Sigmoid colon (tissue), 7 donors: ENCODE measurements at places on chromosomes 2 and 18. TPM values are rescaled to one million over a fixed set of nuclear protein-coding genes. Genes with fewer than 3 reads are reported as not detected.

DNA sequence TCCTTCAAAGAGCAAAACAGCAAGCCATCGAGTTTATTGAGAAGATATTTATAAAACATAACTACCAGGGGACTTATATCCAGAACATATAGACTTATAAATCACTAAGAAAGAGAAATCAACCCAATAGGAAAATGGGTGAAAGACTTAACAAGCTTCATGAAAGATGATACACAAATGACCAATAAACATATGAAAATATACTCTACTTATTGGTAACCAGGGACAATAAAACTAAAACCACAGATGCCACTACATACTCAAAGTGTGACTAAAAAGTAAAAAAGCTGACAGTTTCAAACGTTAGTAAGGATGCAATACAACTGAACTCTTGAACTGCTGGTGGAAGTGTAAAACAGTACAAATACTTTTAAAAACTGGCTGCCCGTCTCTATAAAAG is 154.3 kb downstream of the TMEM163 start:
- no peak for DNase-seq

- DNase-seq = no peak
Measured at GRCh38 chr2:1210352-1210751, 202.9 kb upstream of the TPO start.

DNA sequence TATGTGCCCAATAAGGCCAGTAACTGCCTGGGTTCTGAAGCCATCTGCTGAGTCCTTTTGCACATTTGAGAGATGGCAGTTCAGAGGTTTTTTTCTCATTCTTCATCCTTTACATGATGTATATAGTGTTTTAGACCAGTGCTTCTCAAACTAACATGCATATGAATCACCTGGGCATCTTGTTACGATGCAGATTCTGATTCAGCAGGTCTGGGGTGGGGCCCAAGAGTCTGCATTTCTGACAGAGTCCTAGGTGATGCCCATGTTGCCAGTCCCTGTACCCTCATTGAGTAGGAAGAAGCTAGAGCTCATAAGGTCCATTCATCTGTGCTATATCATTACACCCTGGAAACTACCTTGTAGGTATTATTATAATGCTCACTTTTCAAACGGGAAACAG is 3.8 kb downstream of the SMYD5 start:
- DNase-seq = no peak

DNA sequence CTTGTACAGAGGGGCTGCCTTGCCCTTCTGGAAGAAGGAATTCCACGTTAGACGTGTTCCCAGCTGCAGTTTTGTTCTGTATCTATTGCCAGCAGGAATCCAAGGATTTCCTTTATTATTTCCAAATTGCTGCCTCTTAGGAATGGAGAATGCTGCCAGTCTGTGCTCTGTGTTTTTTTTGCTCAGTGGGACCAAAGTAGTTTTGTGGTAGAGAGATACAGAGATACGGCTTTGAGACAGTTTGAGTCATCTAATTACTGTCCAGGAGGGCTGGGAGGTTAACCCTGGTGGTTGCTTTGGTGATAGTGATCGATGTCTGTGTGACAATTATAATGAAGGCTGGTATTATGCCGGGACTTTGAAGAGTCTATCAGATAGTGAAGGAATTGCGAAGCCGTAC is 26.3 kb downstream of the ASAP2 start:
- DNase-seq = no peak

GRCh38 chr2:216568576-216568975 is 64.6 kb upstream of the IGFBP2 start:
- no peak for DNase-seq

DNA sequence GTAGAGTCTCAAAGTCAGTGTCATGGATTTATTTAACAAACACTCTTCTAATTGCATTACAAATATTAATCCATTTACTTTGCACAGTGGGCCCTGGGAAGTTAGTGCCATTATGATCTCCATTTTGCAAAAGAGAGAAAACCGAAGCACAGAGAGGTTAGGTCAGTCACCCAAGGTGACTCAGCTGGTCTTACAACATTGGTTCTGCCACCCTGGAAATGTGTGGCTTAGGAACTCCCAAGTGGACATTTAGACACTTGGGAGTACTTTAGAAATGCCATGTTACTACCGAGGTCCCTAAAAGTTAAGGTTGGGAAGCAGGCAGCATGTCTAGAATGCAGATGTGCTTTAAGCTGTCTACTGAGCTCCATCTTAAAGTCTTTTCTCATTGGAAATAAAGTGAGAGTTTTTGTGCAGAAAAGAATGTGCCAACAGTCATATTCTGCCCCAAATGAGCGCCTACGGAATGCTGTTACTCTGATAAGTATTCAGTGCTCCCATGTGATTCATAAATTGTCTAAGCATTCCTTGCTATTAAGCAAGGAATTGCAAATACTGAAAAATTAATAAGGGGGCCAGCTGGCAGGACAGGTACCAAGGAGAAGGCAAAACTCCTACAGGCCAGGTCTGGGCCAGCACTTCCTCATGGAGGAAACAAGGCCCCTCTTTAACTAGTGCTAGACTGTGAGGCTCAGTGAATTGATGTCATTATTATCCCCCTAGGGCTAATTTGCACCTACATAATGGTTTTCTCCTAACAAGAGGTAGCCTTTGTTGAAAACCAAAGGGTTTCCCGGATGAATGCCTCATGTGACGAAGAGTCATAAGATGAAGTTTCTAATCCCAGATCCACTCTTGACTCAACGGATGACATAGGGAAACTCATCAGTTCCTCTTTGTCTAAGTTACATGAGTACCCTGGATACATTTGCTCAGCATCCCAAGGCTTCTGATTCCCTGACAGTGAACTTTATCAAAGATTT is 16.3 kb downstream of the NRP2 start:
- DNase-seq = no peak

- no peak for DNase-seq
Measured at GRCh38 chr18:45201489-45201888, 413.8 kb upstream of the SLC14A2 start.

DNA sequence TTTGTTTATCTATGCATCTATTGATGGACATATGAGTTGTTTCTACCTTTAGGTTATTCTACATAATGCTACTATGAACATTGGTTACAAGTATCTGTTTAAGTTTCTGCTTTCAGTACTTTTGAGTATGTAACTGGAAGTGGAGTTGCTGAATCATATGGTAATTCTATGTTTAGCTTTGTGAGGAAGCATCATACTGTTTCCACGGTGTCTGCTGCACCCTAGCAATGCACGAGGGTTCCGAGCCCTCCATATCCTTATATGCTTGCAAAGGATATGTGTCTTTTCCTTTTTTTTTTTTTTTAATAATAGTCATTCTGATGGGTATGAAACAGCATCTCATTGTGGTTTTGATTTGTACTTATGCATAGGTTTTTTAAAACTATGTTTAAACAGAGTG is 83.7 kb downstream of the FMNL2 start:
- no peak for DNase-seq

- DNase-seq = no peak
Measured at GRCh38 chr2:231866450-231866849, 59.7 kb downstream of the NPPC start.

DNA sequence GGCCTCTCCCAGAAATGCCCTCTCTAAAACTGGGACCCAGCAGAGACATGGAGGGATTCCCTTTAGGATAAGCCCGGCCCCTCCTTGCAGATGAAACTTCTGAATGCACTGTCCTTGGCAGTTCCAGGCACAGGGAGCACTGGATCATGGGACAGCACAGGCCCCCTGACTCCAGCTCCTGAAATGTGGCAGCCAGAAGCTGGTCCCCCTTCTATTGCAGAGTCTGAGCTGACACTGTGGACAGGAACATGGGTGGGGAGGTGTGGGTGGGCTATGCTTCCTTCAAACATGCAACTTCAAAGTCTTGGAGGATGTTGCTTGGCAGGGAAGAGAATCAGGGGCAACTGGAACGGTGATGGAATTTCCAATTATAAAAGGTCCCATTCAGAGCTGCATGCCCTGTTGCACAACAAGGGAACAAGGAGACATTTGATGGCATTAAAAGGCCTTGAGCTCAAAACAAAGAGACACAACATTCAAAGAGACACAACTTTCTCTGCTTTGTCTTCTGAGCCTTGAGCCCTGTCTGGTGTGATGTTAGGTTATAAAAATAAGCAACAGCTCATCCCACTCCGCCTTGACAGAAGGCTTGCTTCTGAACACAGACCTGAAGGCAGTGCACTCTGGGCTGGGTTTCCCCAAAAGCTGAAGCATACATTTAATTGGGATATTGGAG is 239.0 kb downstream of the OSR1 start:
- DNase-seq = no peak

GRCh38 chr18:56233595-56233994 is 404.8 kb downstream of the TXNL1 start:
- peak; percentile 66 for DNase-seq

DNA sequence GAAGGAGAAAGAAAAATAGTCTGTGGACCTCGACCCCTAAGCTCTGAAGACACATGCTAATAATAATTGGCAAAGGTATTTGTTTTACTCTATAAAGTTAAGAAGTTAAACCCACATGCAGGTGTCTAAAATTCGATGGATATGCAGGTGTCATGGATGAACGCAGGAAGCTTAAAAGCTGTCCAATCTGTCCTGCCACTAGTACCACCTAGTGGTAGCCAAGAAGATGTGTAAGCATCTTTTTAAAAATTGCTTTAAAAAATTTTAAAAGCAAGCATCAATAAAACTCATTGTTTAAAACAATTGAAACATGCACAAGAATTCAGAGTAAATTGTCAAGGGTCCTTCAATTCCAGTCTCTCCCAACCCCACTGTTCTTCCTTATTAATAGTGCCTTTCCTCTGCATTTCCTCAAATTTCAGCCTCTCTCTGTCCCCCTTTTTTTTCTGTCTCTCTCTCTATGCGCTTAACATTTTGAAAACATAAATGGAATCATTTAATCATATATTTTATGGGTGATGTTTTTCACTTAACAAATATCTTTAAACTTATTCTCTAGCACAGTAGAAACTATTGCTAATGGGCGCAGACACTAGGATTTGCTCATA is 30.6 kb upstream of the PPP3R1 start:
- no peak for DNase-seq

DNA sequence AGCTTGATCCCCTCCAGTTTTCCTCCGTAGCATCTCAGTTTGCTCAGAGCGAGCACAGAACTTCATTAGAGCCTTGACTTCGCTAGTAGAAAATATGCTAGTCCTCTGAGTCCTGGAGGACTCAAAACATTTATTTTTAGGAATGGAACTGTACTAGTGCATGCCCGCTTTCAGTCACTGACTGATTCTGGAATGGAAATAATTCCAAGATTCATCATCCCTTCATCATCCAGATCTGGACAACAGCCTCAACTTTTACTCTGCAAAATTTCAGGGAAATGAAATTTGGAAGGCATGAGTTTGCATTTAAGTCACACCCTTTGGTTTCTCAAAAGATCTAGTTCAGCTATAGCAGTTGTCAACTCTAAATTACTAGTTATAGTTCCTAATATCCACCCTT is 304.6 kb downstream of the XIRP2 start:
- DNase-seq = no peak

DNA sequence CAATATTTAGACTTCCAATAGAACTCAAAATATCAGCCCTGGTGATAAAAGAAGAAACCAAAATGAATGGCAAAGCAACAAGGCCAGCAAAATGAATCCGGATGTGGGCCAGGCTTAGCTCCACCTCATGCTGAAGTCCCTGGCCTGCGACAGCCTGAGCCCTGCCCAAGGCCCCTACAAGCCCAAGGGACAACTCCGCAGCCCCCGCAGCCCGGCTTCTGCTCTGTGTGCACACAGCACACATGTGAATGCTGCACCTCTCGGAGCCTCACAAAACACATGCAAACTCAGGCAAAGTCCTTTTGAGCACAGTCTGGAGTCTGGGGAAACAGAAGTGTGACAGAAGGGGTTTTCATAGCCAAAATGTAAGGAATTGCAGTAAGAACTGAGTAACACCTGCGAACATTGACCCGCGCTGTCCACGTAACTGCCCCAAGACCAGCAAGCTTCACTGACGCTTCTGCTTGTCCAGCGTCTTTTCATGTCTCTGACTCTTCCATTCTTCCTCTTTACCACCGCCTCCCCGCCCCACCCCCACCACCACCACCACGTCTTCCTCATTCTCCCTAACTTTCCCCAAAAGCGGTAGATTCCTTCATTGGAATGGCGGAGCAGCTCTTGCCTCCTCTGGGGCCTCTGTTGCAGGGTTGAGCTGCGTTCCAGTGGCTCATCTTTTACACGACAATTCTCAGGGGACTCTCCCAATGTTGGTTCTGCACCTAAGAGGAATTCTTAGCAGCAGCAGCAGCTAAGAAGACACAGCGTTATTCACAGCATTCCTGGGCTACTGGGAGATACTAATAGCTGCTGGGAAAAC is 136.4 kb upstream of the COPS8 start:
- peak; percentile 42 for DNase-seq

DNA sequence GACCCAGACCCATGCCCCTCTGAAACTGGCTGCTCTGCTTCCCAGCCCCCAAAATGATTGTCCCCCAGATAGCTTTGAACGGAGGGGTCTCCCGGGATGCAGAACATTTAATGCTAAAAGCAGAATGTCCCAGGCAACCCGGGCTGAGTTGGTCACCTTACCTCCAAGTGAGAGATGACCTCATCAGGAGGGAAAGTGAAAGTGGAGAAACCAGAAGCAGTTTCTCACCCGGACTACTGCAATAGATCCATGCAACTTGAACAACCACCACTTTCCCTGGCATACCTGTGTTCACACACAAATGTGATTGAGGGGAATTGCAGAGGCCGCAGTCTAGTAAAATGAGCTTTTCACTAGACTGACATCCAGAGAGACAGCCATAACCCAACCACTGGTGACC is 75.3 kb upstream of the NPAS2 start:
- no peak for DNase-seq

GRCh38 chr18:54783139-54783538 is 45.1 kb upstream of the RAB27B start:
- no peak for DNase-seq

DNA sequence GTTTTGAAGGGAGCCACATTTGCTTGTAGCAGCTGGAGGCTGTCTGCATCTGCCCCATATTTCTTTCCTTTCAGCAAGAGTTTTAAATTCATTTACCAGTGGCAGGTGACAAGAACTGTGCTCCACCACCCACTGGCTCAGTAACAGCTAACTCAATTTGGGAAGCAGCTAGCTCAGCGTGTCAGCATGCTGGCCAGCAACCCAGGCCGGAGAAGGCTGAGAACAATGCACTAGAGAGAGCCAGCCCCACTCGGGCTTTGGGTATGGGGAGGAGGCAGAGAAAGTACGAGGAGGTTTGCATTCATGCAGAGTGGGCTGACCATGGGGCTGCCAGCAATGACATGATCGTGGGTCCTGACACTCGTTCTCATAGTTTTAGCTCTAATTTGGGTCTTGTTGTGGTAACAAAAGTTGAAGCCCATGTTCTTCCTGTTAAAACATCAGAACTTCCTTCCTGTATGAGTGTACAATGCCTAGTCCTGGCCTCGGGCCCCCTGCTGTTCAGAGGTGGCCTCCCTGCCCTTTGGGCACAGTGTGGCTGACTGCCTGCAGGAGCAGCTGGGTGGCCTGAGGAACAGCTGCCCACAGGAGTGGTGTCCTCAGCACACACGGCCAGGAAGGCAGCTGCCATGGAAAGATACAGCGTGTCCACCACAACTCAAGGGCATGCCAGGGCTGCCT is 23.0 kb downstream of the CDC42EP3 start:
- peak; percentile 82 for DNase-seq

- no peak for DNase-seq
Measured at GRCh38 chr2:30803281-30803680, 4.0 kb downstream of the CAPN13 start.

Gene SLC9A2
- polyA plus RNA-seq = 6.7 TPM

Gene GALNT5
- 3.6 TPM for polyA plus RNA-seq

Gene BIN1
- 52.9 TPM for polyA plus RNA-seq

Gene EGR4
- not detected for polyA plus RNA-seq

Gene CD226
- under 0.01 TPM for polyA plus RNA-seq
